ENCODE measurements at places on chromosomes 1 and 21.
A peak's percentile ranks its signal among the peaks of the same experiment; 100 is the strongest.

DNA sequence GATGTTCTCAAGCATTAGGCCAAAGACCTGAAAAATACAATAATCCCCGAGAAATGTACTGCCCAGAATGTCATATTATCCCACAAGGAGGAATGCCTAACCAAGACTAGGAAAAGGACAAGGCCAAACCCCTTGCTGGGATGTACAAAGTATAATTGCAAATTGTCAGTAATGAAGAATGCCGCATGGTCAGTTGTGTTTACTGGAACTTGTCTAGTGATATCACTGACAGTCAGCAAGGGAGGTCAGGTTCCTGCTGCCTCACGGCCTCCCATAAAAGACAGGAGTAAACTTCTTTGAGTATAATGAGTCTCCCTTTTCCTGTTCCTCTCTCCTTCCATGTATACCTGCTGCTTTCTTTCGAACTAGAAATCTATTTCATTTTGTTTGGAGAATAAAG, 222.8 kb downstream of the RHOU start:
- no peak for DNase-seq

- no peak for DNase-seq
Observed at GRCh38 chr1:225338545-225338944, 89.3 kb downstream of the LBR start.

DNA sequence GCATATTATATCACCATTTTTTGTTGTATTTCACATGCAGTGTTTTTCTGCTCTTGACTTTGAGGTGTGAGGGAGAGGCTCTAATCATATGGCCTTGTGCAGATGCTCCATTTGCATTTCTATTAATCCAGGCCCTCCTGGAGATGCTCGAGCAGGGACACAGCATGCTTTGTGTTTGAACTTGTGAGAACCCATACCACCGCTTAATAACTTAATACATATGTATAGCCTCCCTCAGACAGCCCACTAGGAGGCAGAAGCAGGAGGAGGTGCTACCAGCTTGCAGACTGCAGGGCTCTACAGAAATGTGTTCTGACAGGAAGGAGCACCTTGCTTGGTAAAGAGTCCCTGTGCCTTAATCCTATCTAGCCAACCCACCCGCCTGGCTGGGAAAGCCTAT, 155.2 kb downstream of the BARHL2 start:
- DNase-seq: no peak

DNA sequence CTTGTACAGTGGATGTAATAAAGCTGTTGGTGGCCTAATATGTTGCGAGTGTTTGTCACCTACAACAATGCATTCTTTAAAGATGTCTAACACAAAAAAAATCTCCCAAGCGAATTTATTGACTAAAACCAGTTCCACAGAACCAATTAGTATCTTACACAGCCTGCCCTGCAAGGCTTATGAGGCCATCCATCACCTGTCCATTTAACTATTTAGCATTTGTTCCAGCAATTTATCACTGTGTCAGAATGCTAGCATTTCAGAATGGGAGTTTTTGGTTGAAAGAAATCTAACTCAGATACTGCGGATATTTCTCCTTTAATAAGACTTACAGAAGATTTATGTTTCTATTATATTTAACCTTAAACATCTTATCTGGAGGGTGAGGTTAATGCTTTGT, 831.1 kb upstream of the PRMT6 start:
- no peak for DNase-seq

- DNase-seq: no peak
Observed at GRCh38 chr1:54777431-54777830, 13.1 kb upstream of the PARS2 start.

GRCh38 chr1:57229076-57229475, 194.8 kb downstream of the DAB1 start:
- no peak for DNase-seq

DNA sequence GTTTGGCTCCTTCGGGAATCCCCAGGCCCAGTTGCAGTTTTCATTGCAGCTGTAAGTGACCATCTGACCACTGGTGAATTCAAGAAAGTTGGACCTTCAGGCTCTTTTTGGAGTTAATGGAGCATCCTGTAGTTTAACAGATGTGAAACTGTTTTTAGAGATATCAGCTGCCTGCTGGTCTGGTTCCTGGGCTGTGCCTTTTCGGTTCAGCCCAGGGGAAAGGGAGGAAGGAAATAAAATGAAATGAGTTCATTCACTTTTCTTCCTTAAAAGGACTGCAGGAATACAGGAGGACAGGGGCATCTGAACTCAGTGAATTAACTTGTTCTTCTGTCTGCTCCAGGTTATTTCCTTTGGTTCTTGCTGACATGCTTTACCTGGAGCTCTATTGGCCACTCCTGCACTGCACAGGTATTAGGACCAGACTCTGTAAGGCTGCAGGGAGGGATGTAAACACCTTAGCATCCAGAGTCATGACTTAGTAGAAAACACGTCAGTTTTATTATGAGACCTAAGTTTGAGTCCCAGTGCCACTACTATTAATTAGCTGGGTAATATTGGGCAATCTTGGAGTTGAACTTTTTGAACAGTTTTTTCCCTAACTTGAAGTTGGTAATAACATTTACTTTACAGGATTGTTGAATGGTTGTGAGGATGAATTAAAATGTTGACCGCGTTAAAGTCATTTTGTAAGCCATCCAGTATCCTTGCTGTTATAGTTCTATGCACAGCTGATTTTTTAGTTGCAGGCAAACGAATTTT, 83.6 kb downstream of the LRRC8D start:
- DNase-seq: no peak

- no peak for DNase-seq
Observed at GRCh38 chr1:193539731-193540459, 353.5 kb upstream of the B3GALT2 start.

- no peak for DNase-seq
Observed at GRCh38 chr1:30950700-30951099, 42.1 kb upstream of the SDC3 start.

DNA sequence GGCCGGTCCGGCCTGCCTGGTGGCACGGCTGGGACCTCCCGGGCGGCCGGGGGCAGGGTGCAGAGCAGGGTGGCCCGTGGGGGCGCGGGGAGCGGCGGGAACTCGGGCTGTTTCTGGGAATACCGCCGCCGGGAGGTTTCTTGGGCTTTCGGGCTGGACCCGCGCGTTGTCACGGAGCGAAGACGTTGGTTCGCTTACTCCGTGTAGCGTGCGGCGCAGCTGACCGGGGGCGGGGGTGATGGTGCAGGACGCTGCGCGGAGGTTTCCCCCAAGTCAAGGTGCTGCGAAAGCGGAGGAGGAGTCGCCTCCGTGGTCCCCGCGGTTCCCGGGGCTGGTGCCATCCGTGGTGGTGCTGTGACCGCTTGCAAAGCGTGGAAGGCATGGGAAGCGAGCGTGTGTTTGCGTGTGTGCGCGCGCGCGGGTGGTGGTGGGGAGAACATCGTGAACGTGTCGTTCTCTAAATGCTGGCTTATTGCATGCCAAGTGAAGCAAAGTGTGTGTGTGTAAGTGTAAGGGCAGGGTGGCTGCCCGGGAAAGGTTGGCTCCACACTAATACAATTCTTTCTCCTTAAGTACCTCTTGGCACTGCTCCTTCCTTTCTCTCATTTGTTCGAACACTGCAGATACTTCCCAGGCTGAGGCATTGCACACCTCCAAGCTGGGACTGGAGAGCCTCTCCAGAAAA, 1.1 kb downstream of the RYR2 start:
- DNase-seq: no peak

DNA sequence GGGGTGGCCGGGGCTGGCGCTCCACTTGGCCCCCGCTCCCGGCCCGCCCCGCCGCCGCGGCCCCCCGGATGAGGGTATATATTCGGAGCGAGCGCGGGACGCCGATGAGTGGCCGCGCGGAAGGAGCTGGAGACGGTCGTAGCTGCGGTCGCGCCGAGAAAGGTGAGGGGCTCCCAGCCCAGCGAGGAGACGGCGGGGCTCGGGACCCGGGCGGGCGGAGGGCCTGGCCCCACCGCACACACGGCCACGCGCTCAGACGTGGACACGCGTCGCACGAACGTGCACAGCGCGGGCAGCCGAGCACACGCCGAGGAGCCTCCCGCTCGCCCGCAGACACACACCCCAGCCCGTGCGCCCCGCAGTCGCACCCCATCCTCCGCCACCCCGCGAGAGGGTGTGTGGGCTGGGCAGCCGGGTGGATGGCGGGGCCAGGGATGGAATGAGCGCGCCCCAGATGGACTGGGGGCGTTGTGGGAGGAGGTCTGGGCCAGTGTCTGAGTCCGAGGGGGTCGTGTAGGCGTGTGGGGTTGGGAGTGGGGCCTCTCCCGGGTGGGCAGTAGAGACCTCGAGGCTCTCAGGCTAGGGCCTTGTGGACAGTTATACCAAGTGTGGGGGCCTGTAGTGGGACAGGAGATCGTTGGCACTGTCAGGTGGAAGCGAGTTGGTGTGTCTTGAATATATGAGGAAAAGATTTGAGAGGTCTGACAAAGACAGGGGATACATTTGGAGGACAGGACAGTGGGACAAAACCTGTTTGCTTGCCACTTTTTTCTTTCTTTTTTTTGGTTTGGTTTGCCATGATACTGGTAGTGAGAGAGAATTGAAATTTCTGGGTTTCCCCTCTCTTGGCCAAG, at the start of gene UAP1:
Gene UAP1 (plus strand): TSS at position 107 of the 854 bp plus-strand sequence. CDS start 4,347 bp downstream, outside the sequence.
- peak; percentile 31 for DNase-seq

DNA sequence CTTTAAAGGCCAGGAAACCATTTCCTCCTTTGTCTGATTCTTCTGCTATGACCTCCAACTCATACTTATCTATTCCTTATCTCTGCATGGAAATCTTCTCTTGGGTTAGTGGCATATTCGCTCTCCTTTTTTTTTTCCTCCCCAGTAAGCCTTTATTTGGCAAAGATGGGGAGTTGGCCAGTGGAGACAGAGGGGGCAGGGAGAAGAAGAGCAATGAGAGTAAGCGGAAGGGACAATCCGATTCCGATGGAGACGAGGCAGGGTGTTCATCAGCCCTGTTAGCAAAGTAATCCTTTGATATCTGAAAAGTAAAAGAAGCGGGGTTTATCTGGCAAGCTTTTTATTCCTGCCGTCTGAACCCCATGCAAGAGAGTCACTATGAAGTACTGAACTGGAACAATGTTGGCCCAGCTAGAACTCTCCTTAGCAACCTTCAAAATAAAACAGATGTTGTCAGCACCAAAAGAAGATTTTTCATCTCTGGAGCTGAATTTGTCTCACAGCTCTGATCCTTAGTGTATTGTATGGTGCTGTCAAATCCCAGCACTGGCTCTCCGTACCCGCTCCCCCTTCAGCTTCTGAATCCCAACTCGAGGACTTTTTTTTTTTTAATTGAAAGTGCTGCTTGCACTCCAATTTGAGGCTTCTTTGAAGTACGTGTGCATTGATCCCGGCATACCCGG, 40.9 kb downstream of the PTGFRN start:
- DNase-seq: no peak

- no peak for DNase-seq
Observed at GRCh38 chr1:46223472-46223943, 20.4 kb downstream of the LURAP1 start.

- DNase-seq: no peak
Observed at GRCh38 chr1:100862591-100862990, 32.1 kb downstream of the EXTL2 start.

DNA sequence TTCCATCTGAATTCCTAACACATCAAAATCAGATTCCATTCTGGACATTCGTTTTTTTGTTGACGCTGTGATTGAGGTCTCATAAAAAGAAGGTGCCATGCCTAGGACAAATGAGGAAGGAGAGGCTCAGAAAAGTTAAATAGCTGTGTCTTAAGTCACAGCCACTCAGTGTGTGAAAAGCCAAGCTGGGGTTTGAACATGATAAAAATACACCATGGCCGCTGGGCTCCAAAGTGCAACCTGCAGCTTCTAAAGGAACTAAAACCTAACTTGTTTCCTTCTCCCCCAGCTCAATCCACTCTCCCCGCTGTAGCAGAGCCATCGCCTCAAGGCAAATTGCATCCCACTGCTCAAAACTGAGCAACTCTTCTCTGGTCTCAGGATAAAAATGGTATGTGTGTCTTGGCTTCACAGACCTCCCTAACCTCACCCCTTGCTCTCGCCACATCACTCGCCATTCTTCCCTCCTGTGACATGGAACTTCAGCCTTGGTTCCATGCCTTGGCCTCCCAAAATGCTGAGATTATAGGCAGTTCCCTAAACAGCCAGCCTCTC, 22.1 kb upstream of the FAM20B start:
- no peak for DNase-seq
